ENCODE measurements at places on chromosomes 12 and 14. TPM values are rescaled to one million over a fixed set of nuclear protein-coding genes. Genes with fewer than 3 reads are reported as not detected.

The AHSA1 gene
- total RNA-seq, result 25.1 TPM

DNA sequence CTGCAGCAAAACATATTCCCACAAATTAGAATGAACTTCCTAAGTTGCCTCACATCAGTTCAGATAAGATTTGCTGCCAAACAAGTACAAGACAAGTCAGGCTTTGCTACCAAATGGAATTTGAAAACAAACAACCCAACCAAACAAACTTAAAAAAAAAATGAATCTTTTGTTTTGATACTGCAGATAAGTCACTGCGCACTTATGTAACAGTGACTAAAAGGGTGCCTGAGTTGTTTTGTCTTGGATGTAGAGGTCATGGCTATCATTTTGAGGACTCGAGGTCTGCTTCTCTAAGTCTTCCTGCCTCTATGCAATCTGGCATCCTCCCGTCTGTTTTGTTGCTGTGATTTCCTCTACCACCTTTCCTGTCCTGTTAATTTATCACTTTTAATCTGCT is 11.1 kb upstream of the EPS8 start:
- no peak overlapping the region for H3K27ac ChIP-seq
- H3K36me3 ChIP-seq, result no peaks in the 10 kb centered on the region
- H3K4me1 ChIP-seq, result no peaks in the 10 kb centered on the region
- no peaks in the 10 kb centered on the region for H3K27me3 ChIP-seq

GRCh38 chr12:100268835-100269564 is 2.0 kb downstream of the SCYL2 start:
- no peak overlapping the region for H3K4me3 ChIP-seq
- H3K27me3 ChIP-seq, result no peaks in the 10 kb centered on the region
- no peak for DNase-seq
- H3K4me1 ChIP-seq, result peaks cover 32% of the 10 kb centered on the region

DNA sequence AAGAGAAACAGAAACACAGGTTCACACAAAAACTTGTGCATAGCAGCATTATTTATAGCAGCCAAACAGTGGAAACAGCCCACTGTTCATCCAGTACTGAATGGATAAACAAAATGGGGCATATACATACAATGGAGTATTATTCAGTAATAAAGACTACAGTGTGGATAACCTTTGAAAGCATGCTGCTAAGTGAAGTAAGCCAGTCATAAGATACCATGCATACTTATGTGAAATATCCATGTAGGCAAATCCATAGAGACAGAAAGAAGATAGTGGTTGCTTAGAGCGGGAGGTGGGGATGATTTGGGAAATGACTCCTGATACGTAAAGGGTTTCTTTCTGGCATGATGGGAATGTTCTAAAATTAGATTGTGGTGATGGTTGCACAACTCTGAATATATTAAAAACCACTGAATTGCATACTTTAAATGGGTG is 99.4 kb downstream of the CRADD start:
- peaks cover 12% of the 10 kb centered on the region for H3K4me1 ChIP-seq
- H3K36me3 ChIP-seq, result no peaks in the 10 kb centered on the region
- no peak for DNase-seq

- no peak overlapping the region for H3K4me3 ChIP-seq
- peaks cover 49% of the 10 kb centered on the region for H3K4me1 ChIP-seq
- no peaks in the 10 kb centered on the region for H3K36me3 ChIP-seq
- H3K27me3 ChIP-seq, result no peaks in the 10 kb centered on the region
- peak overlapping the region; percentile 89 for H3K27ac ChIP-seq
Measured at GRCh38 chr12:92070054-92070863, 75.4 kb downstream of the BTG1 start.

GRCh38 chr12:27009881-27010301 is 4.3 kb downstream of the TM7SF3 start:
- DNase-seq, result no peak
- H3K4me3 ChIP-seq, result no peak overlapping the region
- no peaks in the 10 kb centered on the region for H3K27me3 ChIP-seq
- H3K36me3 ChIP-seq, result no peaks in the 10 kb centered on the region
- peaks cover 77% of the 10 kb centered on the region for H3K4me1 ChIP-seq

The HDAC7 gene
- 26.7 TPM for total RNA-seq

GRCh38 chr14:45705940-45706534 is 453.0 kb upstream of the MIS18BP1 start:
- no peak overlapping the region for H3K27ac ChIP-seq
- no peak overlapping the region for H3K4me3 ChIP-seq
- H3K27me3 ChIP-seq, result no peaks in the 10 kb centered on the region
- no peak for DNase-seq

The ATXN3 gene
- 5.9 TPM for total RNA-seq

GRCh38 chr12:46475972-46476645 is 103.5 kb upstream of the SLC38A2 start:
- no peak for DNase-seq
- no peaks in the 10 kb centered on the region for H3K36me3 ChIP-seq
- no peak overlapping the region for H3K4me3 ChIP-seq

The WSCD2 gene
- 1.3 TPM for total RNA-seq

The RXYLT1 gene
- total RNA-seq, result 17.5 TPM

The ADAM20 gene
- total RNA-seq, result 1.3 TPM

The PGF gene
- 6.6 TPM for total RNA-seq

- H3K27me3 ChIP-seq, result no peaks in the 10 kb centered on the region
- peaks cover 17% of the 10 kb centered on the region for H3K4me1 ChIP-seq
- H3K4me3 ChIP-seq, result no peak overlapping the region
- DNase-seq, result no peak
Measured at GRCh38 chr14:91142214-91142668, 28.4 kb downstream of the DGLUCY start.

DNA sequence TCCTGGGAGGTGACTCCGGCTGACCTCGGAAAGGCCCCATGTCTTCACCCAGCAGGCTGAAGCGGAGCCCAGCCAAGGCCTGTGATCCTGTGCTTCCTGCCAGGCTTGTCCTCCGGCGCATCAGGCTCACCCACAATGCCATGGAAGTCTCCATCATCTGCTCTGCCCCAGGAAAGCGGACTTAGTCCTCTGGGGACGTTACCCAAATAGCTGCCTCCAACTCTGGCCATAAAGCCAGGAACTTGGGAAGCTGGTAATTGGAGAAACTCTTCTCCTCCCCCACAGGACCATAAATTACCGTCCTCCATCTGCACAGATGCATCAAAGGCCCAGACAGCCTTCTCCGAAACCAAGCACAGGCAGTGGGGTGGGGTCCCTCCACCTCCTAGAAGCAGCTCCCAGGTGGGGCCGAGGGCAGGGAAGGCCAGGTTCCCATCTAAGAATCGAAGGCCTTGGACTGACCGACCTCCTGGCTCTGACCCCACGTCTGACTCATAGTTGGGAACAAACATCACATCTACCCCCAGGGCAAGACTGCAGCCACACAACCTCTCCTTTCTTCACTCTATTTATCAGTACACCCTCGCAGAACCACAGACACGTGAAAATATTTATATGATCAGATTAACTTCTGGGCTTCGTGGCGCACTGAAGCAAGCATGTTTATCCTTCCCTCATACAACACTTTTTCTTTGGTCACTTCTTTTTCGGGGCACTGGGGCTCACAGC is 56.4 kb downstream of the PITPNM2 start:
- H3K27ac ChIP-seq, result no peak overlapping the region
- no peak for DNase-seq
- H3K4me3 ChIP-seq, result no peak overlapping the region
- no peaks in the 10 kb centered on the region for H3K36me3 ChIP-seq
- no peaks in the 10 kb centered on the region for H3K27me3 ChIP-seq
- peaks cover 16% of the 10 kb centered on the region for H3K4me1 ChIP-seq

GRCh38 chr12:88684610-88685009 is 104.3 kb upstream of the KITLG start:
- no peaks in the 10 kb centered on the region for H3K36me3 ChIP-seq
- DNase-seq, result no peak
- no peaks in the 10 kb centered on the region for H3K27me3 ChIP-seq
- H3K27ac ChIP-seq, result no peak overlapping the region

- no peaks in the 10 kb centered on the region for H3K4me1 ChIP-seq
- H3K36me3 ChIP-seq, result no peaks in the 10 kb centered on the region
- no peaks in the 10 kb centered on the region for H3K27me3 ChIP-seq
- H3K27ac ChIP-seq, result no peak overlapping the region
- H3K4me3 ChIP-seq, result no peak overlapping the region
Measured at GRCh38 chr12:94240171-94240570, 91.8 kb downstream of the PLXNC1 start.

All from body of pancreas (tissue), 4 donors.